Central memory CD8-positive, alpha-beta T cell (primary cell): ENCODE measurements at places on chromosomes 11 and 22.
A peak's percentile ranks its signal among the peaks of the same experiment; 100 is the strongest.

DNA sequence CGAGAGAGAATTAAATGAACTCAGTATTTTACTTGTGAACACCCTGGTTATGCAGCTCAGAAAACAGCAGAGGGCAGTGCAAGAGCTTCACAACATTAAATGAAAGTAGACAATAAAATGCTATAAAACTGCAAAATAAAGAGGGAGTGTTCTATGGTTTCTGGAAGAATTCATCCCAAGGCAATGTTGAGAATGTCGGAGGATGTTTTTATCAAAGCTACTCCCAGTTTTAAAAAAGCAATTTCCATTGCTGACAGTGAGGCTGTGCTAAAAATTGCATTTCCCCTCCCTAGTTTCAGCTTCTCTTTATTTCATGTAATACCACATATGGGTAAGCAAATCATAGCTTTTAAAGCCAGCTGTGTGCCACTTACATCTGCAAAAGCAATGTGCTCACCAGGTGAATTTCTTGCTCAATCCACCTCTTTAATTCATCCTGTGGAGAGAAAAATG is 296.8 kb downstream of the RAB38 start:
- H3K4me1 ChIP-seq, result no peaks in the 10 kb centered on the region
- H3K27me3 ChIP-seq, result peaks cover 10% of the 10 kb centered on the region
- H3K27ac ChIP-seq, result no peak overlapping the region
- no peak overlapping the region for H3K4me3 ChIP-seq
- DNase-seq, result no peak
- H3K36me3 ChIP-seq, result no peaks in the 10 kb centered on the region

DNA sequence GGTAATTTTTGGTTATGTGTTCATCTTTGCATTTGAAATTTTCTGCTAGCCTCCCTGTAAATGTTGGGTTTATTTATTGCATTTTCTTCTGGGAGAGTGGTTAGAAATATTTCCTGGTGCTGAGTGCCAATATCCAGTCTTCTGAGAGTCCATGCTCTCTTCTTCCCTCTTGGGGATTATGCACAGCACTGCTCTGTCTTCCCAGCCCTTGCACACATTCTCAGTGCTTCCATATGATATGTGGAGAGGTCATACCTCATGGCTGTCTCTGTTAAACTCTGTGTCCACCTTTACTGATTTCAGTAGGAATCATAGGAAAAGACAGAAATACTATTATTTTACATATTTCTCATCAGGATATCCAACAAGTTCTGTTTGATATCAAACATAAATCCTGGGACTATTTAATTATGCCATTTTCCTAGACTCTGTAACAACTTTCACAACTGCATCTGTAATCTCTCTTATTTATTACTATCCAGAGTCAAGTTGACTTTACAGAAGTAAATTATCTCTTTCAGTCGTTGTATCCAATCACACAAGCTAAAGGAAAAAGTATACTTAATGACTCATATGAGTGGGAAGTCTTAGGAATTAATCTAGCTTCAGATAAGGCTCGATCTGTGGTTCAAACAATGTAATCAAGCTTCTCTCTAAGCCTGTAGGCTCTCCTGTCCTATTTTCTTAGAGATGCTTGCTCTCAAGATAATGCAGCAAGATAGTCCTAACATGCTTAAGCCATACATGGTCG is 2.7 kb upstream of the NXPE1 start:
- H3K27me3 ChIP-seq, result peaks cover 52% of the 10 kb centered on the region
- no peak overlapping the region for H3K27ac ChIP-seq
- no peak overlapping the region for H3K4me3 ChIP-seq
- H3K4me1 ChIP-seq, result no peaks in the 10 kb centered on the region

GRCh38 chr11:88043149-88043548 is 132.1 kb downstream of the RAB38 start:
- peaks cover 50% of the 10 kb centered on the region for H3K27me3 ChIP-seq
- no peak for DNase-seq
- no peaks in the 10 kb centered on the region for H3K4me1 ChIP-seq
- H3K4me3 ChIP-seq, result no peak overlapping the region
- no peak overlapping the region for H3K27ac ChIP-seq

- H3K4me3 ChIP-seq, result no peak overlapping the region
- no peak overlapping the region for H3K27ac ChIP-seq
- H3K27me3 ChIP-seq, result peaks cover 26% of the 10 kb centered on the region
- H3K4me1 ChIP-seq, result no peaks in the 10 kb centered on the region
- H3K36me3 ChIP-seq, result no peaks in the 10 kb centered on the region
Measured at GRCh38 chr11:124892146-124892545, 5.5 kb downstream of the ROBO4 start.

- H3K27ac ChIP-seq, result no peak overlapping the region
- peaks cover 4% of the 10 kb centered on the region for H3K36me3 ChIP-seq
- no peak overlapping the region for H3K4me3 ChIP-seq
- H3K27me3 ChIP-seq, result no peaks in the 10 kb centered on the region
Measured at GRCh38 chr11:47010179-47010578, 73.6 kb downstream of the CSTPP1 start.

GRCh38 chr11:35842958-35843357 is 100.9 kb upstream of the LDLRAD3 start:
- no peak overlapping the region for H3K4me3 ChIP-seq
- H3K4me1 ChIP-seq, result no peaks in the 10 kb centered on the region
- no peak overlapping the region for H3K27ac ChIP-seq
- no peaks in the 10 kb centered on the region for H3K36me3 ChIP-seq
- no peak for DNase-seq

DNA sequence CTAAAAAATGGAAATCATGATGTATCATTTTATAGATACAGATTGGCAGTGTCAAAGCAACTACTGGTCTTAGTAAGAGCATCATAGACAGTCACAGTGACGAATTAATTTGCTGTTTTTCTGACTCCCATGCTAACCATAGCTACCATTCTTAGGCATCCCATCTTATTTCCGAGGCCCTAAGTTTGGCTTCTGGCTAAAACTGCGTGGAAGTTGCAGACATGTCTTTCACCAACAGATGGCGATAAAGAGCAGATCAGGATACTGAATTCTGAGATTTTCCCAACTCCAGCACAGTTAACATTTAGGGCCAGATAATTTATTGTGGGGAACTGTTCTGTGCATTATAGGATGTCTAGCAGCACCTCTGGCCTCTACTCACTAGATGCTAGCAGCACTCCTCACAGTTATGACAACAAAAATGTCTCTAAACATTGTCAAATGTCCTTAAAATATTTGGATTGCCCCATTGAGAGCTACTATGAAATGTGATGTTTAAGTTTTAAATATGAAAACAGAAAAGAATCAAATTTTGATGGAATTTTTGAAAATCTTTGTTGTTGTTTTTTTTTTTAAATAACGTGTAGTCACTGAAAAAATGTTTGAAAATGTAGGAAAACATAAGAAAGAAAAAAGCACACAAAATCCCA is 16.3 kb downstream of the OR2AG2 start:
- no peaks in the 10 kb centered on the region for H3K36me3 ChIP-seq
- no peak overlapping the region for H3K4me3 ChIP-seq
- H3K4me1 ChIP-seq, result no peaks in the 10 kb centered on the region
- peak; percentile 16 for DNase-seq
- peaks cover 4% of the 10 kb centered on the region for H3K27me3 ChIP-seq

GRCh38 chr11:2808850-2809846 is 76.4 kb downstream of the CDKN1C start:
- H3K27ac ChIP-seq, result peak overlapping the region; percentile 42
- H3K36me3 ChIP-seq, result peaks cover 4% of the 10 kb centered on the region
- H3K4me3 ChIP-seq, result peak overlapping the region; percentile 16
- no peak for DNase-seq

DNA sequence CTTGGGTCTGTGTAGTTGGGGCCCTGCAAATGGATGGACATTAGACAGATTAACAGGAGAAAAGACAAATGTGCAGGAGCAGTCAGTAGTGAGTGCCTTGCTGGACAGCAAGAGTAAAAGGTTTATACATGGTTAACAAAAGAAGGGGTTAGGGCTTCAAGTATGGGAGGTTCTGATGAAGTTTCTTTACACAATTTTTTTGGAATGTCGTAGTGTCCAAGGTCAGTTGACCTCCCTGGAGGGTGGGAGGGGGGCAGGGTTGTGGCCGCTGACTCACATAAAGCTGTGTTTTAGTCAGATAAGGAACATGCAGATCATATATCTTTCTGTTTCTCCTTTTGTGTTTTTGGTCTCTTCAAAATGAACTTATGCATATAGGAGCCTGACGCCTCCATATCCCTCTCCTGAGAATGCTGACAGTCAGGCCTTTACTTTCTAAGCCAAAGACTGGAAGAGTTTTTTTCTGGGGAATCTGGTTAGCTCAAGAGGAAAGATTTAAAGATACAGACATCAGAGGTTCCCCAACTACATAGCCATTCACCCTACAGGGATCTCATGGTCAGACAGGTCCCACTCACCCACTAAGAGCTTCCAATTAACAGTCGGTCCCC is 134.3 kb downstream of the NECTIN1 start:
- DNase-seq, result no peak
- no peaks in the 10 kb centered on the region for H3K4me1 ChIP-seq
- peaks cover 50% of the 10 kb centered on the region for H3K27me3 ChIP-seq
- no peaks in the 10 kb centered on the region for H3K36me3 ChIP-seq
- no peak overlapping the region for H3K27ac ChIP-seq

DNA sequence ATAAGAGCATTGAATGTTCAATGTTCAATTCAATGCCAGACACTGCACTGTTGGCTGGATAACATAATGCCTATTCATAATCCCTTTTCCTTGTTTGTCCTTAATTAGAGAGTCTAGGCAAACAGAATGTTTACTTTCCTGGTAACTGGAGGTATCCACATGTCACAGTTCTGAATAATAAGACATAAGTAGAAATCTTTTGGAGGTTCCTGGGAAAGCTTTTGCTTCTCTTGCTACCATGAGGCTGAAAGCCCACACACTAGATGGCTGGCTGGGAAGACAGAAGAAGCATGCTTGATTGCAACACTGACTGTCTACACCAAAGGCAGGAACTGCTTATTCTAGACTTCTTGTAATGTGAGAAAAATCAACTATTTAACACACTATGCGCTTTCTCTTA is 79.5 kb downstream of the GAB2 start:
- peaks cover under 1% of the 10 kb centered on the region for H3K36me3 ChIP-seq
- no peaks in the 10 kb centered on the region for H3K27me3 ChIP-seq
- H3K4me1 ChIP-seq, result peaks cover 7% of the 10 kb centered on the region
- H3K27ac ChIP-seq, result no peak overlapping the region

GRCh38 chr11:8905528-8906165 is 5.3 kb upstream of the AKIP1 start:
- DNase-seq, result no peak
- no peaks in the 10 kb centered on the region for H3K27me3 ChIP-seq

- DNase-seq, result no peak
- peaks cover 28% of the 10 kb centered on the region for H3K4me1 ChIP-seq
- H3K4me3 ChIP-seq, result no peak overlapping the region
- peaks cover 6% of the 10 kb centered on the region for H3K36me3 ChIP-seq
- no peaks in the 10 kb centered on the region for H3K27me3 ChIP-seq
Measured at GRCh38 chr11:46050003-46050461, 71.2 kb downstream of the PHF21A start.

GRCh38 chr11:111819161-111819828 is 52.1 kb downstream of the ALG9 start:
- no peaks in the 10 kb centered on the region for H3K4me1 ChIP-seq
- H3K27me3 ChIP-seq, result no peaks in the 10 kb centered on the region
- DNase-seq, result no peak
- no peak overlapping the region for H3K4me3 ChIP-seq
- H3K27ac ChIP-seq, result no peak overlapping the region
